Activated naive CD4-positive, alpha-beta T cell (primary cell): ENCODE measurements at places on chromosomes 6 and 20.

- DNase-seq, result no peak
Measured at GRCh38 chr6:162730502-162730901, 2.7 kb downstream of the PACRG start.

DNA sequence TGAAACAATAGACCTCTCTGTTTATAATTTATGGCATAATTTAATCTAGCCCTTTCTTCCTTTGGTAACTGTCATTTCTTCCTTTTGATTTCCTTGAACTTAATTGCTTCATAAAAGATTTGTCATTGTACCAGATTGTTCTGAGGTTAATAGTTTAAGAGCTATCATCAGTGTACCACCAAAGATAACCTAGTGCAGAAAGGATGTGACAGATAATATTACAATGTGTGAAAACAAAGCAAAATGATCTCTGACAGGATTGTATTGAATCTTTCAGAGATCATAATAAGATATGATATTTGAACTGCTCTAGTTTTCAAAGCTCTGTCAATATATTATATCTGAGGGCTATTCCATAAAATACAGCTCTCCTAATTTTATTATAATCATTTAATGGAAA is 132.1 kb upstream of the PTCHD4 start:
- DNase-seq, result no peak

DNA sequence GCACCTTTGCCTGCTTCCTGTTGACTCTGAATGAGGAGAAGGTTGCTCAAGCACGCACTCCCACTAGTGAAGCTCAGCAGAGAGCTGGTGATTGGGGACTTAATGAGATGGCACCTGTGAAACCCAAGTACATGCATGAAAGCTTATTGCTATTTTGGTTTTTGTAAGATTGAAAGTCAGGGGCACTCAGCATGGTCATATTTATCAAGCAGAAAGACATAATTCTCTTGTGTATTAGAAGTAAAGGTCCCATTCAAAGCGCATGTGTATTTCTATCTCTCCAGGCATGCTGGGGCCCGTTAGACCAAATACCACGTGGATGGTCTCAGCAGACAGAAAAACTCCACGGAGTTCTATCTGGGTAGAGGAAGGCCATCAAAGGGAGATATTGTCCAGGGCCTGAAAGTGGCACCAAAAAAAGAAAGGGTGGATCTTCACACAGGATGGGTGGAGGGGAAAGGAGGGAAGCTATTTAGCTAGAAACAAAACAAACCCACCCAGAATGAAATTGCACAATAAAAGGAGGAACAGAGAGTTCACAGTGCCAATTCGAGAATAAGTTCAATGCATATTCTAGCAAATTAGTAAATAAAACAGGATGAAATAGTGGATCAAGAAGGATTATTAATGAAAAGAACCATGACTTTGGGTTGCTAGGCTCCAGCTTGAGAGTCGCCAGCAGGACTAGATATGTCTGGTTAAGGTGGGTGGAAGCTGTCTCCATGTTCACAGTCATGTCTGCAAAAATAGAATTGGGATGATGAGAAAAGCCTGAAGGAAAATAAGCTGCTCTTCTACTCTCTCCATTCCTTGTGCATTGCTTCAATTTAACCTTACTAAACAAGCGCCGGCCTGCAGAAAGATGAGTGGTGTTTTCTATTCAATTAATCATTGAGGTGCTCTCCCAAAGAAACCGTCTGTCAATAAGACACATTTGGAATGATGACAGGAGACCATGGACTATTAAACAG is 224.9 kb upstream of the DTNBP1 start:
- DNase-seq, result no peak

- no peak for DNase-seq
Measured at GRCh38 chr20:8262721-8263120, 130.7 kb downstream of the PLCB1 start.

GRCh38 chr6:11429577-11429976 is 108.0 kb upstream of the TMEM170B start:
- no peak for DNase-seq

DNA sequence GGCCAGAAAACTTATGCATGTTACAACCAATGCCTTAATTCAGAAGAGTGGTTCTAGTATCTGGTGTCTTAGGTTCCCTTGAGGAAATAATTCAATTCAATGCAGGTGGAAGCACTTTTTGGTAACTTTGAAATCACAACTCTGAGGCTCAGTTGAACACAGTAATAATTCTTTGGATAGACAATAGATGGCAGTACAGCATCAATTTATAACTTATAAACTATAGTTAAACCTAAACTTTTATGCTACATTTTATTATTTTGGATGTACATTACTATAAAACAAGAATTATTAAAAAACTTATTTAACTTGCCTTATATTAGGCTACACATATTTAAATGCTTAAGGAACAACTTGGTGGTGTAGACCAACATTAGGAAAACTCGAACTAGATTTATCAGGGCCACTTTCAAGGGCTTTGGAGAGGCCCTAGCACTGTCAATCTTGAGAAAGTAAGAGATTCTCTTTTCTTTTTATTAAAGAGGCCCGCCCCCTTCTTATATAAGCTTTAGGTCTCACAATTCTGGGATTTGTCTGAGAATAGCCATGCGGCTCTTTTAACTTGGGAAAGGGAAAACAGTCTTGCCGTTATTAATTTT is 85.9 kb downstream of the CRYBG1 start:
- DNase-seq, result no peak

GRCh38 chr20:62938105-62938888 is at the start of gene GID8:
TSS of gene GID8 (plus strand) at chr20:62938147. CDS start at chr20:62941503, 3,356 bp downstream.
- no peak for DNase-seq

GRCh38 chr6:137246791-137247202 is 27.6 kb upstream of the IFNGR1 start:
- no peak for DNase-seq

GRCh38 chr6:26485112-26485780 is 14.9 kb upstream of the BTN1A1 start:
- no peak for DNase-seq
